ENCODE measurements at places on chromosomes 2 and 18.
A peak's percentile ranks its signal among the peaks of the same experiment; 100 is the strongest.

DNA sequence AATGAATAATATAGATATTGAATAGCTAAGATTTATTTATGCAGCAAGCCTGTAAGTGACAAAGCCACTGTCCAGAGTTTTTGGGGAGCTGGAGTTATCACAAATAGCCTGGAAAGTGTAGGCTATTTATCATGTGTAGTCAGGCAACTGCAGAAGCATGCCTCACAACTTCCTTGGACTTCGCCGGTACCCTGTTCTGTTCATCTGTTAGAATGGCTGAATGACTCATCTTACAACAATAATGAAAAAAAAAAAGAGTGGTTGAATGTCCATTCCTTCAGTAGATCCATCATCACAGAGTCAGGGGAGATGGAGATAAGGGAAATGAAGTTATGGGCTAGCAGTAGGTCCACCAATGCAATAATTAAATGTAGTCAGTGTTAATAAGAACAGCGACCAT, 24.0 kb upstream of the ATP5MC3 start:
- no peak for DNase-seq

DNA sequence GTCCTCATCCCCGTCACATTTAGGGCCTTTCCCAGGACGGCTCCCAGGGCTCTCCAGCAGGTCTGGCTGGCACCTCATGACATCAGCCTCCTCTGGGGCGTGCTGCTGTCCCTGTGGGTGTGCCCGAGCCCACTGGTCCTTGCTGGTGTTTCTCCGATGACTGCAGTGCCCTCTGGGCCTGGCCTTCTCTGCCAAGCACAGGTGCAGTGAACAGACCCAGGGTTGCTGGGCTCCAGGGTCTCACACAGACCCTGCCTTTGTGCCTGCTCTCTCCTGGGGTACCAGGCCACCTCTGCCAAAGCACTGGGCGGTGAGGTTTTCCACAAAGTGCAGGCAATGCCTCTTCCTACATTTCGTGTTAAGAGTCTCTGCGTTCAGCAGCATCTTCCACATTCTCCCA, 246.1 kb downstream of the ACKR3 start:
- DNase-seq: no peak

DNA sequence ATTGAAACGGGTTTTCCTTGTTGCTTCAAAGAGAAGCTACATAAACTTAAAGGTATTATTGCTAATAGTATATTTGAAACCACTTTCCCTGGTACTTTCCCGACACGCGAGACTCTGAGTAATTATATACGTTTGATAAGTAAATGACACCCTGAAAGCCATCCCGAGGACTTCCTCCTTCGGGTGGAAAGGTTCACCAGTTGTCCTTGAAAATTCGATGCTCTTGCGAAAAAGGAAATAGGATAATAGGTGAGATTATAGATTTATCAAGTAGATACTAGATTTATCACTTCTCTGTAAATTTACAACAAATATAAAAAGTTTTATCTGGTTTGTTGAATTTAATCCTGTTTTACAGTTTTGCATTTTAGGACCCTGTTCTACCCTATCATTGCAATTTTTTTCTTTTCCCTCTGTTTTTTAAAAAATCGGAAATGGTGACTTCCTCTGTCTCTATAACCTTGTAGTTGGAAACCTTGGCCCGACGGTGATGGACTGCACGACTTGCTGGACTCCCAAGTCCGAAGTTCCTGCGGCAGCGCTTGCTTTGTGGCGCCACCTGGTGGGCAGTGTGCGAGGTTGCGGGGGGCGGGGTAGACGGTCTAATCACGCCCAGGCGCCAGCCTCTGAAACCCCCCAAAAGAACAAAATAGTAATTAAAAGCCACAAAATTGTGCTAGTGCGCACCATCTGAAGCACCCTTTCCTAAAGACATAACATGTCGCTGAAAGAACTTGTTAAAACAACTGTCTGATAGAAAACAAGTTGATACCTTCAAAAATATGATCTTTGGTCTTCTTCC, 972 bp upstream of the DLX2 start:
- DNase-seq: peak; percentile 56

DNA sequence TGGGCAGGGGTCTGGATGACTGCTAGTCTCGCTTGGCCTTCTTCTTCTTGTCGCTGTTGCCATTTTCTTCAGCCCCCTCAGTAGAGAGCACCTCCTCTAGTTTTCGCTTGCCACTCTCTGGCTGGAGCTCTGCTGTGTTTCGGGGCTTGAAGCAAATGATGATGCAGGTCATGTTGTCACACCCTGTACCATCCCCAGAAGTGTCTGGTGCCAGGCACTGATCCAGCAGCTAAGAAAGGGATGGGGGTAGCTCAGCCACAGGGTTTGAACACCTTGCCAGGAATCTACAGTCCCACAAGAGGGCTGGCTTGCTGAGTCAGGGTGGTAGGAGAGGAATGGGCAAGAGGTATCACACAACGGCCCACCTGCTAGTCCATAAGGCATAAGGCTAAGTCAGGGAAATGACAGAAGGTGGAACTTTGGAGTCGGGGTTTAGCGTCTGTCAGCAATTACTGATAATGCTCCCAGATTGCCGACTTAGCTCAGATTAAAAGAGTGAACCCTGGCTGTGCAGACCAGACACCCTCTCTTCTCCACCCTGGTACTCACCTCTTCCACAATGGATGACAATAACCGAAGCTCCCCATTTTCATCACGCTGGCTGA, 1.1 kb upstream of the ZNF513 start:
- no peak for DNase-seq

GRCh38 chr2:234633581-234634230, 136.8 kb upstream of the ARL4C start:
- no peak for DNase-seq

DNA sequence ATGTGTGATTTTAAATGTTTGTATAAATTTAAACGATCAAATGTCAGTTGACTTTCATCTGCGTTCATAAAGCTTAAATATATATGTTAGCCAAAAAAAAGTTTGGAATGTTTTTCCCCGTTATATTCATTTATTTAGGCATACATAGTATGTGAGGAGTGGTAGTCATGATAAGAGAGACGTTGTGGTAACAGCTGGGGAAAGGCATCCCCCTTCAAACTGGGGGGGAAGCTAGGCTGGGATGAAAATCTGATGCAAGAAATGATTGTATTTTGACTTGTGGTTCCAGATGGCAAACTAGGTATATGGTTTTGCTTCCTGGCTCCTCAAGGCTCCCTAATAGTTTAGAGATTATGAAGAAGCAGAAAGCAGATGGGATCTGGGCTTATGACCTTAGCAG, 30.1 kb downstream of the ITGA6 start:
- no peak for DNase-seq

GRCh38 chr2:209696836-209697711, 74.6 kb upstream of the UNC80 start:
- no peak for DNase-seq

- DNase-seq: no peak
Observed at GRCh38 chr18:49730951-49731391, 82.4 kb downstream of the ACAA2 start.

DNA sequence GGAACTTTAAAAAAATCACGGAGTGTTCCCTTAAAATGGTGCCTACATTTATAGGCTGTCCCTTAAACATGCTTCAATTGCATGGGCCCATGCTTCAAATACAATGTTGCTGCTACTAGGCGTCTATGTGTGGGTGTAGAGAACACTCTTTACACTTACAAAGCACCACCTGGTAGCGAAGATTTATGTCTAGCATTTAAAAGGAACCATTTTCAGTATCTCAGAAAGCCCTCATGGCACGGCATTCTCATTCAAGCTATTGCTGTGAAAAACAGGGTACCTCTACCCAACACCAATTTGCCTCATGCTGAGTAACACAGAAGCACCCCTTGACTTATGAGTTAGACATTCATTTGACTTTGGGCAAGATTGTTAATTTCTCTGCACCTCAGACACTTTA, 112.9 kb upstream of the CNTNAP5 start:
- no peak for DNase-seq

DNA sequence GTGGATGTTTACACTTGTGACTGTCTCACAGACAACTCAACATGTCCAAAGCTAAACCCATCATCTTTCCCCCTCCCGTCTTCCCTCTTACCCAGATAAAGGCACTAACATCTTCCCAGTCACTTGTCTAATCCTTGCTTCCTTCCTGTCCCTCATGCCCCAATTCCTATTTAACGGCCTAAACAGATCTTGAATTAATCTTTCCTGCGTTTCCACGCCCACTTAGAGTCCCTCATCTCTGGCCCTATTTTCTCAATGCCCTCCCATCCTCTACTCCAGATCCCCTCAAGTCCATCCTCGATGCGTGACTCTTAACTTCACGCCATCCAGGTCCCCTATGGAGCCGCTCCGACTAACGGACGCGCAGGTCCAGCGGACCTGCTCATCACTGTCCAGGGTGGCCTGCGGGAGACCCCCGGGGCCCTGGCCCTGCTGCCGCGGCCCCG, 682 bp upstream of the SCLY start:
- no peak for DNase-seq

DNA sequence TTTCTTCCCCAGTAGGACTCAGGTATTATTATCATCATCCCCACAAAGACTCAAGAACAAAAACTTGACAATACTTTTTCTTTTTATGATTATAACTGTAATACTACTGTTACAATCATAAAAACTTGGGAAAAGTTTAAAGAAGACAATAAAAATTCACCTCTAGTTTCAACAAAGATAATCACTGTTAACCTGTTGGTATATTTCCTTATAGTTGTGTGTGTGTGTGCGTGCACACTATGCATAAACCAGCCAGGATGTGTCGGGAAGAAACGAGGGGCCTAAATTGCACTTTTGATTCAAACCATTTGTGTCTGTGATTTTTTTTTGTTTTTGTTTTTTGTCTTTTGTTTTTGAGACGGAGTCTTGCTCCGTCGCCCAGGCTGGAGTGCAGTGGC, 233.0 kb downstream of the TPGS2 start:
- no peak for DNase-seq

- DNase-seq: no peak
Observed at GRCh38 chr2:26581266-26581990, 59.7 kb downstream of the CIB4 start.

DNA sequence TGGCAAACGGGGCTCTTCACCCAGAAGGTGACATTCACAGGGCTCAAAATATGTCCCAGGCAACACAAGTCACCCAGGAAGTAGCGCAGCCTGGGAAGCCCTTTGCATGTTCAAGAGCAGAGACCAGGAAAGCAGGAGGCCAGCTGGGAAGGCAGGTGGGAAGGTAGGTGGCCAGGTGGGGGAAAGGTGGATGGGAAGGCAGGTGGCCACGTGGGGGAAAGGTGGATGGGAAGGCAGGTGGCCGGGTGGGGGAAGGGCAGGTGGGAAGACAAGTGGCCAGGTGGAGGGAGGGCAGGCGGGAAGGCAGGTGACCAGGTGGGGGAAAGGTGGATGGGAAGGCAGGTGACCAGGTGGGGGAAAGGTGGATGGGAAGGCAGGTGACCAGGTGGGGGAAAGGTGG, 102.7 kb downstream of the ZNF516 start:
- DNase-seq: no peak

DNA sequence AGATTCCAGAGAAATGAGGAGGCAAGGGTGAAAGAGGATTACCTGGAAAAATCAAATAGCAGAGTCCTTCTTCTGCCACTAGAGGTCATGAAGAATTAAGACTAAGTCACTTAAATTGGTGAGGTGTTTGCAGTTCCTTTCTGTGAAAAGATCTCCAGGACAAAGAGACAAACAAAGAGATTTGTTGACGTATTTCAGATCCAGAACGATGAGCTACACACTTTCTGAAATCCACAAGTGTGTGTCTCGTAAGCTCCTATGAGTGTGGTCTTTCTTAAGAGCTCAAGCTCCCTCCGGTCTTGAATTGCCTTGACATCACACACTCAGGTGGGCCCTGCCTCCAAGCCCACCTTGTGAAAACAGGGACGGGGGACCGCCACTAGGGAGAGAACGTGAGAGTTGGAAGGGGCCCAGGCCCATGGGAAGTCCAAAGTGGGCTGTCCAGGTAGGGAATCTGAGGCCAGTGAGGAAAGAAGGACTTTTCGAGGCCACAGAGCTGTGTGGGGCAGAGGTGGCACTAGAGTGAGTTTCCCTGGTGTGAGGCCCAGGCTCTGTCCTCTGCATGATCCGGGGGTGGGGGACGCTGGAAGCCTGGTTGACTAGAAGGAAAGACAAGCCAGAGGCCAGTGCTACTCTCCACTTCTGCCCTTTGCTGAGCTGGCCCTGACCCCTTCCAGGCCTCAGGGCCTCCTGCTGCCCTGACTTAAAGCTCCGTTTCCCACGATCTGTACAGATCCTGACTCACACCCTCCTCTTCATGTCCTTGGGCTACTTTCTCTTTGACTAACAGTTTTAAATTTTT, 168.1 kb upstream of the NCK2 start:
- DNase-seq: no peak

DNA sequence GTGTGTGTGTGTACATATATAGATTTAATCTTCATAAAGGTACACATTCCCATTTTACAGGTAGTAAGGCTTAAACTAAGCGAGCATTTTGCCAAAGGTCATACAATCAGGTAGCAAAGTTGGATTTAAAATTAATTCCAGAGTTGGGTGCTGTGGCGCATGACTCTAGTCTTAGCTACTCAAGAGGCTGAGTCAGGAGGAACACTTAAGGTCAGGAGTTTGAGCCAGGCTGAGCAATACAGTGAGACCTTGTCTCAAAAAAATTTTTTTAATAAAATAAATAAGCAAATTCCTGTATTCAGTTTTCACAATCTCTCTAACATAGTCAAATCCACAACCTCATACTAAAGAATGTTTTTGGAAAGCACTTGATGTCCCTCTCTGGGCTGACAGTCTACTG, 111.5 kb upstream of the LDLRAD4 start:
- no peak for DNase-seq

GRCh38 chr2:237244178-237244577, 158.5 kb downstream of the COPS8 start:
- DNase-seq: no peak

DNA sequence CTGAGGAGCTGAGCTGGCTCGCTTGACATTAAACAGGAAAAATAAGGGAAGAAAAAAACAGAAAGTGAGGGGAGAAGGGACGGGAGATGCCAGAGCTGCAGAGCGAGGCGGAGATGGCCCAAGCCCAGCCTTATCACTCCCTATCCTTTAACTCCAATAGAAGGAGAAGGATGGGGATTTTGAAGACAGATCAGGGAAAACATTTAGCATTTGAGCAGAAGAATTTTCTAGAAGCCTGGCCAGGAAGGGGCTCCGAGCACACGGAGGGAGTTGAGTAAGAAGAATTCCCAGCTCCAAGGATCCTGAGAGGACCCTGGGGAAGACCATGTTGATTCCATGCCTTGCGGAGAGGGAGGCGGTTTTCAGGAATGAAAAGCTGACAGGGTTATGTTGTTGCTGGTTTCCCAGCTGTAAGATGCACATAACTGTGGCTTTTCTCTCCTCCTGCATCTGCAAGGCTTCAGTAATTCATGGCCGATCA, 35.6 kb downstream of the TWIST2 start:
- DNase-seq: no peak

DNA sequence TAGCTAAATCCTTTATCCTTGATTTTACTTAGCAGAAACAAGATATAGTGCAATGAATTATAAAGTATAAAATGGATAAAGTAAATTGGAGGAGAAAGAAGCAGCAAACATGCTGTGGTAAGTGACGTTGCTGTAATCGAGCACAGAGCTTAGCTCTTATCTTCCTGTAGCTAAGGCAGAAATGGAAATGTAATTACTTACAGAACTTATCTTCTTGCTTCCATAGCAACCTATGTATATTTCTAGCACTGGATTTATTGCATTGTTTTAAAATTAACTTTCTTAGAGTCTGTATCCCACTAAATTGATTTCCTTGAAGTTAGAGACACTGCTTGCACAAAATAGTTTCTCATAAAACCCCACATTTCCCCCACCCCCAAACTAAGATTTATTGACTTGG, 130.6 kb upstream of the MC4R start:
- no peak for DNase-seq
